ENCODE measurements at places on chromosomes 7 and 10. TPM values are rescaled to one million over a fixed set of nuclear protein-coding genes. Genes with fewer than 3 reads are reported as not detected.

Gene LBX1
- not detected for total RNA-seq

Gene ATRNL1
- 468 TPM for total RNA-seq

Gene SYT15
- 0.31 TPM for total RNA-seq

Gene CALML5
- total RNA-seq, result not detected

Gene VPS37D
- 19.4 TPM for total RNA-seq

Gene ZNF488
- total RNA-seq, result 2.5 TPM

Gene ZFYVE27
- total RNA-seq, result 68.5 TPM

Gene ACBD7
- total RNA-seq, result 8.1 TPM

Gene FAM25A
- total RNA-seq, result not detected

Gene OPN1SW
- not detected for total RNA-seq

Gene PNLIPRP1
- total RNA-seq, result not detected

Gene IFIT1B
- not detected for total RNA-seq

Gene WNT8B
- 0.31 TPM for total RNA-seq

Gene ARHGEF5
- 1.3 TPM for total RNA-seq
